SK-N-SH (cell line): ENCODE measurements at places on chromosomes 5 and 9. TPM values are rescaled to one million over a fixed set of nuclear protein-coding genes. Genes with fewer than 3 reads are reported as not detected.

Gene IFNK
- polyA plus RNA-seq, result not detected in 2 replicates

Gene WDR38
- not detected in 2 replicates for polyA plus RNA-seq

Gene STKLD1
- polyA plus RNA-seq, result 2.3 and 2.5 TPM in 2 replicates

Gene SNCB
- 0.15 and 0.33 TPM in 2 replicates for polyA plus RNA-seq

Gene NEUROG1
- polyA plus RNA-seq, result not detected in 2 replicates

Gene ZNF462
- 5.2 and 5.5 TPM in 2 replicates for polyA plus RNA-seq

Gene FUT7
- polyA plus RNA-seq, result not detected in 2 replicates

Gene TSLP
- polyA plus RNA-seq, result 1.3 and 1.5 TPM in 2 replicates

Gene MYORG
- 0.97 and 1.1 TPM in 2 replicates for polyA plus RNA-seq
